ENCODE measurements at places on chromosomes 12 and 14. TPM values are rescaled to one million over a fixed set of nuclear protein-coding genes. Genes with fewer than 3 reads are reported as not detected.

The CD4 gene
- total RNA-seq, result 7.1 TPM

DNA sequence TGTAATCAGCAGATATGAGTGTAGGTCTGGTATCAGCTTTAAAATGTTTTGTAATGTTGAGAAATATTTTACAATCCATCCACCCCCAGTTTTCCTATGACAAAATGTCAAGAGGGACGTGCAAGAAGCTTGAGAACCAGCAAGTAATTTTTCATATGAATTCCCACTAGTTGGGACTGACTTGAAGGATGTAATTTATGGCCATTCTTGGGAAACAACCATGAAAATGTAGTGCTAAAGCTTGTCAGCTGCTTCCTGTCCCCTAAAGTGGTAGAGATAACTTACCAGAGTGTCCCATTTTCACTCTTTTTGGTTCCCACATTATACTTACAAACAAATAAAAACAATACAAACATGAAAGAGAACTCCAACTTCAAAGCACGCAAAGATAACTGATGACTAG is 63.9 kb downstream of the RERG start:
- no peak for DNase-seq

DNA sequence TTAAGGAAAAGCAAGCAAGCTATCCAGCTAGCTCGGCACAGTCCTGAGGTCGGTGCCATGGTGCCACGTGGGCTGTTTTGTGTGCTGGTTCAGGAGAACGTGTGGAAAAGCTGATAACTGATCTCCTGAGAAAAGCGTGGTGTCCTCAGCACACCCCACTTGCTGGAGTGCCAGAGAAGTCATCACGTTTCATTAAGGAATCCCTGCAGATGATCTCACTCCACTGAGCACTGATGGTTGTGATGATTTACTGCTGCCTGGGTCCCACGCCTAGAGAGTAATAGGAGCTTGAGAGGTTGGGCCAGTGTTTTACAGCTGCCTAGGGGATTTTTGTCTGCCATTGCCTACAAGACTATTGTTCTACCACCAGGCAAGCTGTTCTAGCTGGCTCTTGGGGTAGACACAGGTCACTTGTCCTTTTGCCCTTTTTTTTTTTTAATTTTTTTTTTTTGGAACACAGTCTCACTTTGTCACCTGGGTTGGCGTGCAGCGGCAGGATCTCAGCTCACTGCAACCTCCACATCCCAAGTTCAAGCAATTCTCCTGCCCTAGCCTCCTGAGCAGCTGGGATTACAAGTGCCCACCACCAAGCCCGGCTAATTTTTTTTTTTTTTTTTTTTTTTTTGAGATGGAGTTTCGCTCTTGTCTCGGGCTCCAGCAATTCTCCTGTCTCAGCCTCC is 42.3 kb upstream of the EVL start:
- peak; percentile 30 for DNase-seq

DNA sequence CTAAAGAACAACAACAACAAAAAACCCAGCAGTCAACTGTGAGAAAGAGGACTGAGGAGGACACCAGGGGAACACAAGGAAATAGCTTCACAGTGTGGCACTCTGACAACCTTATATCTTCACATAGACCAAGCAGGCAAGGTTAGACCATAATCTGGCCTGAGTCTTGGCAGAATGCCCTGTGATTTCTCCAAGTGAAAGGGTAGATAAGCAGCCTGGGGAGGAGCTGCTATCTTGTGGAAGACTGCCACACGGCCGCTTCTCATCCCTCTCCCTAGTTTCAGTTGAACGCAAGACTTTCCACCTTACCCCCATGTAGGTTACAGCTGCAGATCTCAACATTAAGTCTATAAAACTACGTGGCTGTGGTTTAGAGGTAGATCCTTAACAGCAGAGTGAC is 3.7 kb downstream of the SLC25A21 start:
- DNase-seq, result no peak

DNA sequence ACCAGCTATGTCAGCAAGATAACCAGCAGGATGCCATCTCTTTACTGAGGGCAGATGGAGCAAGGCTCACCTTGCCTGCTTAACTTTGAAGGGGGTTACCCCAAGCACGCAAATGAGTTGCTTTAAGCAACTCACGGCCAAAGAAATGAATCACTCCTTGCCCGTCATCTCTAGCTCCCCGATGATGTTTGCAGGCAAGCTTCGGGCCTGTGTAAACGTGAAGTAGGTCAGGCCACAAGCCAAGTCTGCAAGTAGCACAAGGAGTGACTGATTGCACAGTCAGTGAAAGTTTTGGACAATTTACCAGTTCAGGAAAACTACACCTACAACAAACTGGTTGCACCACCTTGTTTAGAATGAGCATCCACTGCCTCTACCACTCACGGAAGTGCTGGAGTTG is 699.7 kb upstream of the TBX3 start:
- no peak for DNase-seq

- no peak for DNase-seq
These were observed 19.0 kb downstream of the FAM181A start for GRCh38 chr14:93946104-93946503.

The CCDC177 gene
- total RNA-seq, result not detected

- DNase-seq, result no peak
These were observed 78.6 kb downstream of the ARF6 start for GRCh38 chr14:49971156-49972130.

DNA sequence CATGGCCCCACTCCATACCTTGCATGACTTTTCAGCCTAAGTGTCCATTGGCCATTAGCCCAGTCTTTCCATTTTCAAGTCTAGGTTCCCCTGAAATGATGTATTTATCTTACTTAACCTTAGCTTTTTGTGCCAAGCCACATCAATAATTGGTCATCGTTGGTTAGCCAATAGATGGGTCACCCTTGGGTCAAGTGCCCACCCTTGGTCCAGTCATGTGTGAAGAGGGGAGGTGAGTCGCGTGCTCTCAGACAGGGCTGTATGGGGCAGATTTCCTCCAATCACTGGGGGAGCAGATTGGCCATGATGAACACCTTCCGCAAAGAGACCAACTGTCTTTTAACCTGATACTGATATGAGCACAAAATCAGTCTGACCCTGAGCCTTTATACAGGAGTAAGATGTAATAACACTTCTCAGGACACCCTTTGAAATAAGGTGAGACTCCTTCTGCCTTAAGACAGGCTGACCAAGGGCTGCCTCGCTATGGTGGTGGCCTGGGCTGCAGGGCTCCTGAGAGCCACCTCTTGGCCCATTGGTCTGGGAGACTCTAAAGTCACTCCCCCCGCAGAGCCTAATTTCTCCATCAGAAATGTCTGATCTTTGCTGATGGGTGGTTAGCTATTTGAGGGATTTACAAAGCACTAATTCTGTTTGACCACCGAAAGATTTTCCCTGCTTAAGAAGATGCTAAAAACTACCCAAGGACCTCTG is 143.2 kb downstream of the ZFP36L1 start:
- no peak for DNase-seq

The INHBC gene
- not detected for total RNA-seq

DNA sequence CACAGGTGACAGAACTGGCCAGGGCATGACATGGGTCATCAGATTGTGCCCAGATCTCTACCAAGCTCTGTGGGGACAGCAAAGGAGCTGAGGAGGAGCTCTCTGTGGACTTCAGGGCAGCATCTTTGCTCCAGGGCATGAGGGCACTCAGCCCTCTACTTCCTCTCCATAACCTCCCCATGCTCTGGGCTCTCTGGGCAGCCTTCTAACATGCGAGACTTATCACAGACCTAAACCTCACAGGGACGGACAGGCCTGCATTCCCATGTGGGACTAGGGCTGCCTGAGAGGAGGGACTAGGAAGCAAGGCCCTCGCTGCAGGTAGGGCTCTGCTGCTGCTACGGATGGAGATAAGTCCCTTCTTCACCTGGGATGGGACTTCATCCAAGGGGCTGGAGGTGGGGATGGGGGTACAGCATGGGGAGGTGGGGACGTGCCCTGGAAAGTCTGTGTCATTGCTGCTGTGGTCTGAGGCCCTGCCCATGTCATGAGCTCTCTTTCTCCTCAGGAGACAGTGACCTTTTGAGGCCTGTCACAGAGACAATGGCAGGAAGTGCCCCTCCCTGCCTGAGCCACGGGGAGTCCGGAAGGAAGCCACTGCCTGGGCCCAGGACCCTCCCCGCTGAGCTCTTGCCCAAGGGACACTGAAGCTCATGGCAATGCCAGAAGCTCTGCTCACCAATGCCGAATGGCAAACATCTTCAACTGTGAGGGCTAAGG is 44.1 kb downstream of the PITPNM2 start:
- peak; percentile 65 for DNase-seq

- DNase-seq, result no peak
These were observed 67.6 kb upstream of the CFL2 start for GRCh38 chr14:34782031-34782430.

GRCh38 chr14:22973217-22974032 is 8.9 kb downstream of the AJUBA start:
- DNase-seq, result no peak

DNA sequence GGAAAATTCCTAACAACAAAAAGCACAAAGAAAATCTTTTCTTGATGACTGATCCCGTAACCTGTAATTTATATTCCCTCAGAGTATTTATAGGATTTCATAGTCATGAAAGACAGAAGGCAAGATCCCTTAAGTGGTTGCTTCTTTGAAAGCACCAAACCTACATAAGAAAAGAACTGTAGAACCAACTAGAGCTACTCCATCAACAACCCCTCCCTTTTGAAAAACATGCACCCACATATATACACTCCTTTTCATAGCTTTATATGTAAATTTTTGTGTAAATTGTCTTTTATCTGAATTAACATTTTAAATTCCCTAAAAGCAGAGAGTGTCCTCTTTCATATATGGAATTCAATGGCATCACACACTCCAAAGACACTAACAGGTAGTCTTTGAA is 215.3 kb downstream of the CEP128 start:
- DNase-seq, result no peak

DNA sequence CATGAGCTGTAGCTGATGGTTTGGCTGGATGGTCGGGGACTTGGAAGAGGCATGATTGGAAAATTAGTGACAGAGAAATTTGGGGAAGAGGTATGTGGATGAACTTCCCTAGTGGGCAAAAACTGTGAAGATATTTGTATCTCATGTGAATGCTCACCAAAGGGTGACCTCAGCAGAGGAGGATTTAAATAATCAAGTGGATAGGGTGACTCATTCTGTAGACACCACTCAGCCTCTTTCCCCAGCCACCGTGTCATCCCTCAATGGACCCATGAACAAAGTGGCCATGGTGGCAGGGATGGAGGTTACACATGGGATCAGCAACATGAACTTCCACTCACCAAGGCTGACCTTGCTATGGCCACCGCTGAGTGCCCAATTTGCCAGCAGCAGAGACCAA is 60.8 kb upstream of the KRAS start:
- DNase-seq, result no peak

DNA sequence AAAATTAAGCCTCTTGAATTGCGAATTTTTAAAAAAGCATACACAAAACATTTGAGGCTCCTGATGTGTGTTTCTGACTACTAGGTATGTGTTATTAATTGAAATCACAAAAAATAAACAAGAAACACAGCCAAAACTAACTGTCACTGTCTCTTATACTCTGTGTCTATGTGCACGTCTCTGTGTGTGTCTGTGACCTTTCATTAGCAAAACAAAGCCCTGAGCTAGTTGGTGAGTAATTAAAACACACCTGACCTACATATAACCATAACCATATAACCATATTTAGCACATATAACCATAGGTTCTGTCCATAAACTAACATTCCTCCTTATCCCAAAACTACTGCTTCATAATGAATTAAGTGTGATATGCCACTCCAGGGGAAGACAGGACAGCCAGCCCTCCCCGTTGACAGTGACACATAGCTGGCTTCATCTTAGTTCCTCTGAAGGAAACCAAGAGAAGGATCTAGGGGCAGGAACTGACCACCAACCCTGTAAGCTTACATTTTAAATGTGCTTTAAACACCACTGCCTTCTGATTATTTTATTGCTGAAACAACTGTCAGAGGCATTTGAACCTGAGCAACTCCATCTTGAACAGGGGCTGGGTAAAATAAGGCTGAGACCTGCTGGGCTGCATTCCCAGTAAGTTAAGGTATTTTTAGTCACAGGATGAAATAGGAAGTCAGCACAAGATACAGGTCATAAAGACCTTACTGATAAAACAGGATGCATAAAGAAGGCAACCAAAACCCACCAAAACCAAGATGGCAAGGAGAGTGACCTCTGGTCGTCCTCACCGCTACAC is 106.7 kb downstream of the PPP2R5E start:
- no peak for DNase-seq

DNA sequence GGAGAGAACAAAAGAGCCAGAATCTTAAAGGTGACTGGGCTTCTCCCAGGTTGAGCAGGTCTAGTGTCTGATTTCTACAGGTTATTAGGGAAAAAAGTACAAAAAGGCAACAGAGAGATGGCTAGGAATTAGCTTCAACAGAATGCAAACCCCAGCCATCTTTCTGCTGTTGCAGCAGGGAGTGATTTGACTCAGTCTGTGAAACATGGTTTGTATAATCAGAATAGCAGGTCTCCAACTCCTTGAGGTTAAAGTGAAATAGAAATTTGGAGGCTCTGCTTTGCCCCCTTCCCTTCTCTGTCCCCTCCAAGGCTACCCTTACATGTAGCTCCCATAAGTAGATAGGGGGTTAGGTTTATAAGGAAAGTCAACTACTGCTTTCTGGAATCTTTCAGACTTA is 105.8 kb downstream of the AKAP6 start:
- DNase-seq, result no peak

The KERA gene
- not detected for total RNA-seq

GRCh38 chr12:49843411-49843810 is 505 bp upstream of the BCDIN3D start:
- DNase-seq, result no peak

DNA sequence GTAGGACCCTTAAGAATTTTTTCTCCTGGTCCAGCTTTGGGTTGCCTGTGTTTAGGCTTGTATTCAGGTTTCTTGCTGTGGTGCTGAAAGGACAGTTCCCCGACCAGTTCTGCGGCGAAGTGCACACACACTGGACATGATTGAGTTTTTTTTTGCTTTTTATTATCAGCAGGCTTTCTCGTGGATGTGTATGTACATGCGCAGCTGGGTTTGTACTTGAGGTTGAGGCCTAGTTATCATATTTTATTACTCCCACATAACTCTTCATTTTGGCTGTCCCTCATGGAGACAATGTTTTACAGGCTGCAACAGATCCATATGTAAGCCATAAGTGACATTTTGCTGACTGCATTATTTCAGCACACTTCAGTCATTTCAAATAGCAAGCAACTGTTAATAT is 2.5 kb downstream of the SCN8A start:
- DNase-seq, result peak; percentile 21

The RNASE3 gene
- total RNA-seq, result 0.61 TPM

The YBX3 gene
- total RNA-seq, result 2,225 TPM

- DNase-seq, result peak; percentile 74
These were observed 6.5 kb upstream of the LGALS3 start for GRCh38 chr14:55122440-55122986.

DNA sequence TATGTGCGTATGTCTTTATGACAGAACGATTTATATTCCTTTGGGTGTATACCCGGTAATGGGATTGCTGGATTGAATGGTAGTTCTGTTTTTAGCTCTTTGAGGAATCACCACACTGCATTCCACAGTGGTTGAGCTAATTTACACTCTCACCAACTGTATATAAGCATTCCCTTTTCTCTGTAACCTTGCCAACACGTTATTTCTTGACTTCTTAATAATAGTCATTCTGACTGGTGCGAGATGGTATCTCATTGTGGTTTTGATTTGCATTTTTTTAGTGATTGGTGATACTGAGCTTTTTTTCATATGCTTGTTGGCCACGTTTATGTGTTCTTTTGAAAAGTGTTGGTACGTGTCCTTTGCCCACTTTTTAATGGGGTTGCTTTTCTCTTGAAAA is 49.7 kb downstream of the FRS2 start:
- no peak for DNase-seq
